ENCODE measurements at places on chromosomes 11 and 22.

DNA sequence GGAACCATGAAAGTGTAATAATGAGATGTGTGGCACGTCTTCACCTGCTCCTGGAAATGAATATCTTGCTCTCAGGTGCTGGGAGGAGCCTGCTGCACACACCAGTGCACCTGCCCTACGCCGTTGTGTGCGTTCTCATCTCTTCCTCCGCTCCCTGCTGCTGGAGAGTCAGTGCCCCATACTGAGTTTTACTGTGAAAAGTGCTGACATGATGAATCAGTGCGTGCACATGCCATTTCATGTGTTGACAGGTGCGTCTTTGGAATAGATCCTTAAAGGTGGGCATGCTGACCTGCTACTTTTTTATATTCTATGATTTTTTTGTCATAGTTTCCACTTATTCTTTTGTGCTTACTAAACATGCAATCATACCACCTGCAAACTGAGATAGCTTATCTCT, 1015.8 kb downstream of the BRD1 start:
- no peak for ATAC-seq

- no peak for ATAC-seq
Observed at GRCh38 chr11:81470446-81470845, 1263.2 kb downstream of the FAM181B start.

- ATAC-seq: peak; percentile 52
Observed at GRCh38 chr22:43090130-43090789, 1.1 kb upstream of the TTLL1 start.

GRCh38 chr11:102761646-102762238, 18.7 kb downstream of the MMP10 start:
- ATAC-seq: peak; percentile 77

- ATAC-seq: no peak
Observed at GRCh38 chr11:95143106-95143681, 53.5 kb downstream of the ENDOD1 start.

GRCh38 chr11:1478544-1478943, 8.0 kb downstream of the MOB2 start:
- ATAC-seq: no peak

DNA sequence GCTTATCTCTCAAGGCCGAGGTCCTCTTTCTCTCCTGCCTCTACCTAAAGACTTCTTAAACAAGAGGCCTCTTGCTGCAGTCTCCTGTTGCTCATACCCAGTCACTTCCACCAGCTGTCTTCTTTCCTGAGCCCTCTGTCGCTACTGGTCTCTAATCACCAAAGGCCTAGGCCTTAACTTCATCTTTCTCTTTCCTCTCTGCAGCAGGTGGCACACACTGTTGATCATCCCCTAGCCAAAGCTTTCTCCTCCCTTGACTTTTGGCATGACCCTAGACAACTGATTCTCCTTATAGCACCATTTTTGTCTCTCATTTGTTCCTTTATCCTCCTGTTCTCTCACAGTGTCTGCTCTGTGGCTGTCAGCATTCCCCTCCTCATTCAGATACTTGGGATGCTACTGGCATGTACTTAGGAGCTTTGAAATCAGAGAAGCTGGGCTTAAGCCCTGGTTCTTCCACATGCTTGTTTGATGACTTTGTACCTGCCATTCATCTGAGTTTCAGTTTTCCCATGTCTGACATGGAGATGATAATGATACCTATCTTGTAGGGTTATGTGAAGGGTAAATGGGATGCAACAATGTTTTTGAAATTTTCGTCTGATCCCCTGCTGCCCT, 22.4 kb downstream of the ENDOD1 start:
- no peak for ATAC-seq

GRCh38 chr22:50119169-50119767, 29.5 kb downstream of the MOV10L1 start:
- no peak for ATAC-seq

DNA sequence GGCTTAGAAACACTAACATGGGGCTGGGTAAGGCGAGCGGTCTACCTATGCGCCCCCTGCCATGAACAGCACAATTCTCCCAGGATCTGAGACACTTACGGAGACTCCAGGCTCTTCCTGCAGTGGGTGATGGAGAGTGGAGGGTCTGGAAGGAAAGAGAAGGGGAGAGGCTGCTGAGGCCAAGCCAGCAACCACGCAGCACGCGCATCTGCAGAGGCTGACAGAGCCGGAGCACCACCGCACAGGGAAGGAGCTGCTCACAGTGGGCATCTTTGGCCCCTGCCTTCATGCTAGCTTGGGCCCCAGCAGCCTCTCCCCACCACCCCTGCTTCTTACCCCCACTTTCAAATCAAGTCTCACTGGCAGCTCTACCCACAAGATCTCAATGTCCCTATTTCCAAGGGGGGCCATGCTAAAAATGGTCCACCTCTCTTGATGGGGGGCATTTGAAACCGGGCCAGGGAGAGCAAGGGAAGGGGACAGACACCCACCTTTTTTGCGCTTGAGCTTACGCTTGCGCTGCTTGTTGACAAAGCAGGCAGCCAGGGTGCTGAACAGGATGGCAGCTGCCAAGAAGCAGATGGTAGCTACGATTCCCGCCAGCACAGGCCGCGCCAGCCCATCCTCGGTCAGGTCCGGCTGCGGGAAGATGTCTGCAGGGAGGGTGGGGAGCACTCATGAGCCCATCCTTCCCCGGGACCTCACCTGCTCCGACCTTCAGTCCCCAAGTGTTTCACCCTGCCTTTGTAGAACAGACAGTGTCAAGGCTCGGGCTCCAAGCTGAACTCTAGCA, 34.5 kb downstream of the IGSF9B start:
- no peak for ATAC-seq

GRCh38 chr11:72950685-72951084, 136.5 kb downstream of the ATG16L2 start:
- no peak for ATAC-seq

DNA sequence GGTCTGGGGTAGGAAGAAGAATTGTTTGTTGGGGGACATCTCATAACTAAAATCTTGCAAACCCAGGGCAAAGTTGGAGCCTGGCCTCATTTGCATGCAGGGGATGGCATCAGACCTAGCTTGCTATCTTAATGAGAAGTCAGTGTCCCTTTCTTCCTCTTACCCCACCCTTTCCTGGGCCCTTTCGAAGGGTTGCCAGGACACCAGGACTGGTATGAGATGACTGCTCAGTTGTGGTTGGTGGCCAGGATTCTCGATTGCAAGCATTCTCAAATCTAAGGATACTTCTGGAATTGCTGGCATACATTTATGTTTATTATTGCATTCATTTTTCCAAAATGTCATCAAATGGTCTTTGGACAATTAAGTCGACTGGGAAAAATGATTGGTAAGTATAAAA, 131.0 kb downstream of the SLC1A2 start:
- ATAC-seq: no peak

- no peak for ATAC-seq
Observed at GRCh38 chr11:75154646-75155569, 4.0 kb downstream of the SLCO2B1 start.

DNA sequence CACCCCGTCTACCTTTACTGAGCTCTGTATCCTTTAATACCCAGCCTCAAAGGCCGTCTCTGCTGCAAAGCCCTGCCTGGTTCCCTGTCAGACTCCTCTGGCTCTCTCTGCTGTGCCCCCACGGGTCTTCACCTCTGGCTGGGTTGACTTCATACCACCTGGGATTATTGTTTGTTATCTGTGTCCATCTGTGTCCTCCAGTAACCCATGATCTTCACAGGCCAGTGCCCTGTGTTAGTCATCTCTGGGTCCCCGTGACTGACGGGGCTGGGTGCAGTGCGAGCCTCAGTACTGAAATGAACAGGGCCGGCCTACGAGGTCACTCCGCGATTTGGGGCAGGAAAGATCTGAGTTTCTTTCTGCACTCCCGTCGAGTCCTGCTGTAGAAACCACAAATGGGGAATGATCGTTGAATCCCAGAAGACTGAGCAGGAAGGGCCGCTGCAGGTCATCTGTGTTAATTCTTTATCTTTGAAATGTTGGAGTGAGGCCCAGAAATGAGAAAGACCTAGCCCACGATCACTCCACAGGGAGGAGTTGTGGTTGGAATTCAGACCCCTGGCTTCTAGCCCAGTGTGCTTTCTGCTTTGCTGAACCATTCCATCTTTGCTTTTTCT, 12.3 kb upstream of the TUB start:
- peak; percentile 81 for ATAC-seq

DNA sequence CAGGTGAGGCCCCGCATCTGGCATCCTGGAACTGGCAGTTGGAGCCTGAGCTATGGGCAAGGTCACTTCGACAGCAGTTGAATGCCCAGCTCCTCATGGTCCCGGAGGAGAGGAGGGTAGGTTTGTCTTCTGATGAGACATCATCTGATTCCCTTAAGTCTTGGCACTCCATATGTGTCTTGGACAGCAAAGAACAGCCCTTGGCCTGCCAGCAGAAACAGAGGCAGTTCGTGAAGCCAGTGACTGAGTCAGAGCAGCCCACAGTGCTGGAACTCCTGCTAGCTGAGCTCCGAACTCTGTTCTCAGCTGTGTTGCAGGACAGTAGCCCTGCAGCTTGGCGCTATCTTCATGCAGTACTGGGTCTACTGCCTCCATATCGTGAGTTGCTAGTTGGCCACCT, 1.0 kb downstream of the DNHD1 start:
- ATAC-seq: no peak

DNA sequence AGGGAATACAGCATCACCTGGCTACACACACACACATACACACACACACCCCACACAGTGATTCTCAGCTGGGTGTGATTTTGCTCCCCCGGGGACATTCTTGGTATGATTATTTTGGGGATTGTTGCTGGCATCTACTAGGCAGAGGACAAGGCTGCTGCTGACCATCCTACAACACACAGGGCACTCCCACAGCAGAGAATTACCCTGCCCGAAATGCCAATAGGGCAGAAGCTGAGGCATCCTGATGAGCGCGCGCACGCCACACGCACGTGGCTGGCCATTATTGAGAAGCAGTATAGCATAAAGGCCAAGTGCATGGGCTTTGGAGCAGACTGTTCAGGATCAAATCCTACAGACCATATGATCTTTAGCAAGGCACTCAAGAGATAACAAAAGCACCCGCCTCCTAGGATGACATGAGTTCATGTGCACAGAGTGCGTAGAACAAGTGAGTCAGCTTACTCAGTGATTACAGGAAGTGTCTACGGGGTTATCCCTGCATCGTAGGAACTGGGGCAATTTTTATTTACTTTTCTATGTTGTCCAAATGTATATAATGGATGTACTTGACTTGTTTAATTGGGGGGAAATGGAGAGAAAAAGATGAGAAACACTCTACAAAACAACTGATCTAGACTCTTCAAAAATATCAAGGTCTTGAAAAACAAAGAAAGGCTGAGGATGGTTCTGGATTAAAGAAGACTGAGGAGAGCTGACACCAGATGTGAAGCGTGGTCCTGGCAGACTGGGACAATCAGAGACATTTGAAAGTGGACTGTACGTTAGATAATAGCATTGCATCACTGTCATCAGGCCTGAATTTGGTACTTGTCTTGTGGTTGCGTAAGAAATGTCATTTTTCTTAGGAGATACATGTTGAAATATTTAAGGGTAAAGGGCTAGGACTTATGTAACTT, 7.2 kb upstream of the EHD1 start:
- peak; percentile 30 for ATAC-seq

- ATAC-seq: no peak
Observed at GRCh38 chr11:16610213-16610737, 128.2 kb upstream of the C11orf58 start.

DNA sequence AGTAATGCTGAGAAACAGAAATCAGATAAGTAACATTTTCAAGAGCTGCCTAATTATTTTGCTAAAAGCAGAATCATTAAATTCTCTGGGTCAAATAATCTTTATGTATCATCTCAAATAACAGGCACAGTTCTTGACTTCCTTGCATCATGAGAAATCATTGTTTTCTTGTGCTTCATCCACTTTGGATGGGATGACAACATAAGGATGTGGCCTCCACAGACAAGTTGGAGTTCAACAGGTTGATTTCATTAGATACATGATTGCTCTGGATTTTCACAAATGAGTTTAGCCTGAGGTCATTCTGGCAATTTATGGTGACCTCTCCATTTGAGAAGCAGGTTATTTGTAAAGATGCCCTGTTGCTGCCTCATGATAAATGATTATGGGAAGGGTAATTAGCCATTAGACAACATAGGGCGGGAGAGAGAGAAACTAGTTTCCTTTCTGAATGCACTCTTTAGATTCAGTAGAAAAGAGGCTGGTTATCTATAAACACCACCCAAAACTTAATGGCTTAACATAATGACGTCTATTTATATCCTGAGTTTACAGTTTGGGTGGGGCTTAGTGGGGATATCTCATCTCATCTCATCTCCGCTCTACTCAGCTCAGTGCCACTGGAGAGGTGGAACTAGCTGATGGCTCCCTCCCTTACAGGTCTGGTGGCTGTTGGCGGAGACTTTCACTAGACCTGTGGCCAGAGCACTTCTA, 35.0 kb upstream of the ADORA2A start:
- ATAC-seq: peak; percentile 54

GRCh38 chr11:937841-938261, 12.2 kb downstream of the AP2A2 start:
- no peak for ATAC-seq

DNA sequence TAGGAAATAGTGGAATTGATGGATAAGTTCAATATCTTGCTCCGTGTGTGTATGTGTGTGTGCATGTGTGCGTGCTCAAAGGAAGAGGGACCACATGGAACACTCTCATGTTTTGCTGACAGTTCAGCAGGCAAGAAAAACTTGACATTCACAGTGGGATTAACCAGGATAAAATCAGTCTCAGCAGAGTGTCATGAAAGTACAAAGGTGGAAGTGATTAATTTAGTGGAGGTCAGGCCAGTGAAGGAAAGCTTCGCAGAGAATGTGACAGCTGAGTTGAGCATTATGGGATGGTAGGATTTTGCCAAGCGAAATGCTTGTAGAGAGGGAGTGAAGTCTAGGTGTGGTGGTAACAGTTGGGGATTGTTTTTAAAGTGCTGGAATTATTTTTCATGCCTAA, 15.7 kb upstream of the FBXO3 start:
- ATAC-seq: no peak

DNA sequence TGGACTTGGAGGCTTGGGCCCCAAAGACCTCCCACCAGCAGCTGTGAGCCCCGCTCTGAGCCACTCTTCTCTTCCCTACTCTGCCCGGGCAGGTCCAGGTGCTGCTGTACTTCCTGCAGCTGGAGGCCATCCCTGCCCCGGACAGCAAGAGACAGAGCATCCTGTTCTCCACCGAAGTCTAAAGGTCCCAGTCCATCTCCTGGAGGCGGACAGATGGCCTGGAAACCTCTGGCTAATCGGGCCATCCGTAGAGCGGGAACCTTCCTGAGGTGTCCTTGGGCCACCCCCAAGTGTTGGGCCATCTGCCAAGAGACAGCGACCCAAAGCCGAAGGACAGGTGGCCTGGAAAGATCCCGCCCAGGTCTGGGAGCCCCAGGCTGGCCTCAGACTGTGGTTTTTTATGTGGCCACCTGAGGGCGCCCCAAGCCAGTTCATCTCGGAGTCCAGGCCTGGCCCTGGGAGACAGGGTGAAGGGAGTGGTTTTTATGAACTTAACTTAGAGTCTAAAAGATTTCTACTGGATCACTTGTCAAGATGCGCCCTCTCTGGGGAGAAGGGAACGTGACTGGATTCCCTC, 135.1 kb downstream of the BCR start:
- ATAC-seq: peak; percentile 54

Data from SK-N-SH treated with all-trans-retinoic acid at 6 μM for 48 hours (cell line).